ENCODE measurements at places on chromosomes 7 and 10.

GRCh38 chr7:98107313-98107721 lies 655 bp downstream of the LMTK2 start:
- DNase-seq = no peak

DNA sequence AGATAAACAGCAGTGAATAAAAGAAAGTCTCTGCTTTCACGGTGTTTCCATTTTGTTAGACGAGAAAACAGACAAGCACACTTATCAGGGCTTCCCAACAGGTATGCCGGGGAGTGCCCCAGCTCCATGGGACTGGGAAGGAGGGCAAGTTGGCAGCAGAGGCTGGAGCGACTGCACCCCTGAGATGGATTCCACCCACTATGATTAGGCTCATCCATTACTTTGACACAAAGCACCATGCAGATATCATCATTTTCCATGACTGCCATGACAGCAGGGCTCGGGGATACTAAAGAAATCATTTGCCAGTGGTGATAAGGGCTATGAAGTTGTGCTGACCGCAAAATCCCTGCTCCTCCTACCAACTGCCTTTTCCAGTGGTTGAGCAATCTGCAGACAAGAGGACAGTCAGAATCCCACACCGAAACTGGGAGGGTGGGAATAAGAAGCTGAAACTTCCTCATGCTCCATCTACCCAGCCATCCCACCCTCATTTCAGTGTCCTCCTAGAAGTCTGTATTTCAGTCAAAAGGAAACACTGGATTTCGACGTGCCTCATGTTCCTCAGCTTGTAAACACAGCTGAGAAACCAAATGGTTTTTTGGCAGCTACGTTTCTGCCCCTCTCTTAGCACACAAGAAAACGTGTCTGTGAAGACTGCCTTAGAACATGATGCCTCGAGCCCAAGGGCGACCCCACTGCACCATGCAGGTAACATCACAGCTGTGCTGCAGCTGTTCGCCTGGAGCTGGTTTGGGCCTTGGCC lies 15.5 kb downstream of the CREB3L2 start:
- DNase-seq = no peak

GRCh38 chr7:157136372-157136771 lies 2.4 kb upstream of the UBE3C start:
- DNase-seq = no peak

DNA sequence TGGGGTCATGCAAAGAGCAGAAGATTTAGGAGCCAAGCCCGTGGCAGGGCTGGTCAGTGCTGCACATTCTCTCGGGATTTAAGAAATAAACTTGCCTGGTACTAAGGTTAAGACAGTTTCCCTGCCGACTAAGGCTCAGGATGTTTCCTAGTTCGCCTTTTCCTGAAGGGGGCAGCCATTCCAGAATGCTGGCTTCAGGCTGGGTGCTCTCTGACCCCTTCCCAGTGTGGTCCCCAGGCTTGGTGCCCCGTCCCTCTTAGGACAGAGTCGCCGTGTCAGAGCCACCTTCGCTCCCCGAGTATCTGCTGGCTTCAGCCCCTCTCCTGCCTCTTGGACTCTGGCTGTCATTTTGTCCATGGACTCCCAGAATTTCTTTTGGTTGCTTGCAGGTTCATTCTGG lies 117.2 kb downstream of the ELFN1 start:
- no peak for DNase-seq

DNA sequence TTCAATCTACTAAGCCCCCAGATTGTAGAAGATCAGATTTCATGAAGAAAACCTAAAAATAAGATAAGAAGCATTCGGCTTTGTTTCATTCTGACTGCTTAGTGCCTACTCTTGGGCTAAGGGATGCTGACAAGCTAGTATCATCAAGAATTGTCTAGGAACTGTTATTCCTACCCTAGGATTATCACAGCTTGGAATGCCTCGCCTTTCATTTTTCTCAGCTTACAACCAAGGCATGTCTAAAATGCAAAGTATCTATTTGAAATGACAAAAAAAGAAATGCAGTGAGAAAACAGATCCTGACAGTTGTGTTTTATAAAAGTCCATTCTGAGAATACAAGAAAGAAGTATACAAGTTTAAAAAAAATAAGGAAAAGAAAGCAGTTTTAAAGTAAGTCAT lies 441.0 kb downstream of the KCNMA1 start:
- DNase-seq = no peak

DNA sequence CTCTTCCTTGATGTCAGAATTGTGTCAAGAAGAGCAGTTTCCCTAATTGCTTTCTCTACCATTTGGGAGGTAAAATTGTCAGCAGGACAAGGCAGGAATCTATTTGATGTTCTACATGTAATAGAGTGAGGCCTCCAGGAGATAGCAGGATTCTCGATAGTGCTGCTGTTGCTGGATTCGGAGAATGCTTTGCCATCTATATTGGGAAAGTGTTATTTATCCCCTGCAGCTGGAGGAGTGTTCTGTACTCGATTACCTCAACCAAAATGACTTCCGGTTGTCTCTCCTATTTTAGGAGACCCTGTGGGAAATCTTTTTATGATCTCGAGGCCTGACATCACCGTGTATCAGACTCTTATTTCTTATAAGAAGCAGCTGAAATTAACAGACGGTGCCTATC lies 217.1 kb downstream of the TMEM178B start:
- no peak for DNase-seq

DNA sequence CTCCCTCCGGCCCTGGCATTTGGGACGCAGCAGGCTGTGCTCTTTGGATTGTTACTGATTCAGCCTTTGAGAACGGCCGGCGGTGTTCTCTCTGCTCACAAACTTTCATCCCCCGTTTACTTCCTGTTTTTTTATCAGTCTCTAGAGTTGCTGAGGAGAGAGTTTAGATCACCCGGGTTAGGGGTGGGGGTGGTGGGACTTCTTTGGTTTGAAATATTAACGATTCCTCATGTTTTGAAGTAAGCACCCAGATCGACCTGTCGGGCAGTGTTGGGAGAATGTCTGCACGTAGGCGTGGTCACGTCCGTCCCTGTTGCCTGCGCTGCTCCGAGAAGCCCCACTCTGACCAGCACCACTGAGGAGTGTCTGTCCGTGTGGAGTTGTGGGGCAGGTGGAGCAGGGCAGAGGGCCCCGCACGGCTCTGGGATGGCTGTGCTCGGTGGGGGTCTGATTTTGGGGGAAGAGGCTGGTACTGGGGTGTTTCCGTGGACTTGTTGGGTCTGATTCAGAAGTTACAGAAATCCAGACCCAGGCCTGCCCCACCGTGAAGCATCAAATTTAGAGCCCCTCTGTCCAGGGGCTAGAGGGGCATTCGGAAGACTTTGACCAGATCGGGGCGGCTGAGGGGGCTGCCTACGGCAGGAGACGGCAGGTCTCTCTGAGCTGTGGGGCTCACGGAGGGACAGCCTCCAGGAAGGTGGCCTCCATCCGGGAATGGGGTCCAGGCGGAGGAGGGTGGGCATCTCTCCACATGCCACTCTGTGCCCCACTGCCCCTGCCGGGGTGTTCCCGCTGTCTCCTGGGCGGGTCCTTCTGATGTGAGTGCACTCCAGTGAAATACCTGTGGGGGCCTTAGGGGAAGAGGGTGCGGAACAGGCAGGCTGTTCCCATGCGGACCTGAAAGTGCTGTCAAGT lies 7.4 kb downstream of the INPP5A start:
- no peak for DNase-seq

- no peak for DNase-seq
Measured at GRCh38 chr7:138954545-138955475, 26.4 kb downstream of the KIAA1549 start.

GRCh38 chr7:137958470-137959431 lies 43.1 kb downstream of the CREB3L2 start:
- no peak for DNase-seq

GRCh38 chr7:136049117-136049516 lies 72.0 kb upstream of the MTPN start:
- DNase-seq = no peak

DNA sequence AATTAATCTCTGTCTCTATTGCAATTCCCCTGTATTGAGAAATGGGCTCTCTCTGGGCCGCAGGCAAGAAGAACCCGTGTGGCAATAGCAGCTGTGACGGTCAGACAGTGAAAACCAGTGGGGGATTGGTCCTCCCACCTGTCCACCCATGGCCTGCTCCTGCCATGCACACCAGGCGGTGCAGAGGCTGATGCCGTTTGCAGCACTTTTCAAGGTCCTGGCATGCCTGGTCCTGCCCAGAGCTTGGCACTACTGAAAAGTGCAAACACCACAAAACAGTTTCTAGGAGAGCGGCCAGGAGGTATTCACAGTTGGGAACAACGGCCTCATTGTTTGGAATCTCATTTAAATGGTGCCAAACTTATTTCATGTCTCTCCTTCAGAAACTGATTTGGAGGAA lies 41.5 kb downstream of the PSPH start:
- DNase-seq = peak; percentile 69

GRCh38 chr7:22480523-22481075 lies 19.4 kb downstream of the STEAP1B start:
- DNase-seq = no peak

DNA sequence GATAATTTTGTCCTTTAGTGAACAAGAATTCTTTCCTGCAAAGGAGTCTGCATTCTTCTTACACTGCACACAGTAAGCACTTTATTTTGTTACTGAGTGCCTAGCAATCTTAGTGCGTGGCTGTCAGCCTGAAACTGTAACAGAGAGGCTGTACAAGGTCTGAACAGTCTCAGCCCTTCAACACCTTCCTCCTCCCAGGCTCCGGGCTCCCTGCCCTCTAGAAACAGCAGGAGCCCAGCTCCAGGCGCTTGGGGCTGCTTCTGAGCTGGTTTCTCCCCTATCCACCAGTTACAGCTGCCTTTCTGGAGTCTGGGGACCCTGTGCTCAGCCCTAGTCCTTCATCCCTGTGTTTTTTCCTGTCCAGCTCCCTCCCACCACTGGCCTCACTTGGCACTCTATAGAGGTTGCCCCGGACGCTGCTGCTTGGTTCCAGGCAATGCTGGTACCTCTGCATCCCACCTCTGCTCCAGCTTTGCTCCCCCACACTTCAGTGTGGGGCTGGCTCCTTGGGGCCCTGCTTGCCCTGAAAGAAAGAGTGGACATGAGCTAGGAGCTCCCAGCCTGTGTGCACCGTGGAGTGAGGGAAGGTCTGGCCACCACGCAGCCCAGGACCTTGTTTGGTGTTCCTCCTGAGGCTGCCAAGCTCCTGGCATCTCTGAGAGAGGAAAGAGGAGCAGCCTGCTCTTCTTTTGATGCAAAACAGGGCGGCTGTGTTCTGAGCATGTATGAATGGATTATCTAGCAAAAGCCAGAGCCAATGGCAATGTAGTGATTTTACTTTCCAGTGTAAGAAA lies 251.2 kb upstream of the GRB10 start:
- DNase-seq = no peak

- DNase-seq = no peak
Measured at GRCh38 chr7:46320956-46321355, 399.9 kb upstream of the IGFBP3 start.

- no peak for DNase-seq
Measured at GRCh38 chr10:11294831-11295450, 277.3 kb downstream of the CELF2 start.

- no peak for DNase-seq
Measured at GRCh38 chr7:39407723-39408122, 158.5 kb upstream of the YAE1 start.

DNA sequence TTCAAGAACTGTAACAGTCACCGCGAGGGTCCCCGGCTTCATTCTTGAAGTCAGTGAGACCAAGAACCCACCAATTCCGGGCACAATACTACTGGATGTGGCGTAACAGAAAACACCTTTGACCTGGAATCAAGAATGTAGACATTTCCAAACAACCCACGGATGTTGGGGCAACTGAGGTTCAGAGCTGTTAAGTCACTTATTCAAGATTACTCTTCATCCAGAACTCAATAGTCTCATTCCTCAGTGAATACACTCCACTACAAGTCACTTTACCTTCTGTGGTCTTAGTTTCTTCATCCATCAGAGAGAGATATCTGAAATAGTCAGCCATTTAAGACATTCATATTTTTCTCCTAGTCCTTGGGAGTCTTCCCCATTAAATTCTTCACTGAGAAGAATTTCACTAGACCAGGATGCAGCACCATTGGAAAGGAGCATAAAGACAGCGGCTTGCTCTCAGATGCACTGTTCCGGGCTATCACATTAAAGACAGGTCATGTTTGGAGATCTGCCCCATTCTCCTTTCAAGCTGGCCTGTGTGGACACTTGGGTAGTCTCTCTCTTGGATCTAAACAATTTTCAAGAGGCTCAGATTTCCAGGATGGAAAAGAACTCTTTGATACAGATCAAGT lies 32.3 kb upstream of the ARID5B start:
- no peak for DNase-seq

DNA sequence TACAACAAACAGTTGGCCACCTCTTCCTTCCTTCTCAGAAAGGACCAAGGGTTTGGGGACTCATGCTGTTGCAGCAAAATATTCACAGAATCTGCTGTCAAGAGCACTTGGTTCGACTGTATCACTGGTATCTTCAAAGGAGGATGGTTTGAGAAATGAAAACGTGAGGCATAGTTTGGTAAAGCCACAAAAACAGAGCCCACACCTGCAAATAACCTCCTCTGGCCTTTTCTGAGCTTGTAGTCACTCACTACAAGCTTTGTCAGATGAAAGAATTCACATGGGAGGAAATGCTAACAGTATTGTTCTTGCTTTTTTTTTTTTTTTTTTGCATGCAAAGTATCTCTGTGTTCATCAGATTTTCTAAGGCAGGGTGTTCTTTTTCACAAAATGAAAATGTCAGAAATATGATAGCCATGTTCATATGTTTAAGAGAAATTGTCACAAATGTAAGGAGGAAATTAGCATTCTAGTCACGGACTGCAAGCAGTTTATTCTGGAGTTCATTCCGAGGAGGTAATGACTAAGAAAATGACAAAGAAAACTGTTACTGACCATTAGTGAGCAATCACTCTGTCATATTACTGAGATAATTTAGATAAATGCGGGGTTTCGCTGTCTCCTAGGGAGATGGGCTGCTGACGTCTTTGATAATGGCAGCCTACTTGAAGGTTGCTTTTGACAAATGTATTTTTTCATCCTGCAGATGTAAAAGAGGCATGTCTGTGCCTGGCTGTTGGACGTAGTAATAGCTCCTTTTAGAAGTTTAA lies 117.8 kb upstream of the MYO3A start:
- DNase-seq = peak; percentile 57

GRCh38 chr10:126905776-126906703 lies 812 bp downstream of the DOCK1 start:
- DNase-seq = no peak

DNA sequence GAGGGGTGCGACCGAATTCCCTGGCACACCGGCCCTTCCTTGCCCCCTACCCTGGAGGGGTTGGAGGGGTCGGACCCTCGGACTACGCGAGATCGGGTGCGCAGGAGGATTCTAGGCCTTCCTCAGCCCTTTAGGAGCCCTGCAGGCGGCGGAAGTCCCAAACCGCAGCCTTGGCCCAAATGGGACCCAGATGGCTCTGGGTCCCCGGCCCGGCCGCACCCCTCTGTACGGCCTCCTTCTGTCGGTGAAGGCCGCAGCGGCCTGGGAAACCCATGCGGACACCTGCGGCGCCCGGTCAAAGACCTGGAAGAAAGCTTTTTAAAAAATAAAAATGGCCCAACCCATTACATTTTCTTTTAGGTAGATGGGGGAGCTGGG lies 2.4 kb upstream of the VAX1 start:
- no peak for DNase-seq

GRCh38 chr10:88389456-88389855 lies 193.7 kb downstream of the RNLS start:
- DNase-seq = no peak

- no peak for DNase-seq
Measured at GRCh38 chr7:731440-732085, 4.5 kb upstream of the PRKAR1B start.

Data from NCI-H774 (cell line).